ENCODE measurements at places on chromosomes 6 and 20.

- no peak for DNase-seq
Measured at GRCh38 chr6:136228814-136229213, 21.3 kb downstream of the MTFR2 start.

- no peak for DNase-seq
Measured at GRCh38 chr6:34056305-34057108, 89.4 kb downstream of the GRM4 start.

DNA sequence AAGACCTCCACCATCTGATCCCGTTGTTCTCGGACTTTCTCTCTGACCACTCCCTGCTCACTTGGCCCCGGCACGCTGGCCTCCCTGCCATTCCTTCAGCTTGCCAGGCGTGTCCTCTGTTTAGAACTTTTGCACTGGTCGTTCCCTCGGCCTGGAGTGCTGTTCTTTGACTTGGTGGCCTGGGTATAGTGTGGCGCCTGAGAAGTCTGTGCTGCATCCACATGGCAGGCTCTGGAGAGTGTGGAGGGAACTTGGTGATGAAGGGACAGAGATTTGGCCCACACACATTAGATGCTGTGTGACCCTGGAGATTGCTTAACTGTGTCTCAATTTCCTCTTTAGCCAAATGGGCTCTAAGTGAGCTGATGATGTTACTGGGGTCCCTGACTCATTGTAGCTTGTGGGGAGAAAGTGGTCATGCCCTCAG is 13.0 kb upstream of the TGM2 start:
- DNase-seq: no peak

- DNase-seq: no peak
Measured at GRCh38 chr6:77876300-77876699, 223.5 kb downstream of the MEI4 start.

DNA sequence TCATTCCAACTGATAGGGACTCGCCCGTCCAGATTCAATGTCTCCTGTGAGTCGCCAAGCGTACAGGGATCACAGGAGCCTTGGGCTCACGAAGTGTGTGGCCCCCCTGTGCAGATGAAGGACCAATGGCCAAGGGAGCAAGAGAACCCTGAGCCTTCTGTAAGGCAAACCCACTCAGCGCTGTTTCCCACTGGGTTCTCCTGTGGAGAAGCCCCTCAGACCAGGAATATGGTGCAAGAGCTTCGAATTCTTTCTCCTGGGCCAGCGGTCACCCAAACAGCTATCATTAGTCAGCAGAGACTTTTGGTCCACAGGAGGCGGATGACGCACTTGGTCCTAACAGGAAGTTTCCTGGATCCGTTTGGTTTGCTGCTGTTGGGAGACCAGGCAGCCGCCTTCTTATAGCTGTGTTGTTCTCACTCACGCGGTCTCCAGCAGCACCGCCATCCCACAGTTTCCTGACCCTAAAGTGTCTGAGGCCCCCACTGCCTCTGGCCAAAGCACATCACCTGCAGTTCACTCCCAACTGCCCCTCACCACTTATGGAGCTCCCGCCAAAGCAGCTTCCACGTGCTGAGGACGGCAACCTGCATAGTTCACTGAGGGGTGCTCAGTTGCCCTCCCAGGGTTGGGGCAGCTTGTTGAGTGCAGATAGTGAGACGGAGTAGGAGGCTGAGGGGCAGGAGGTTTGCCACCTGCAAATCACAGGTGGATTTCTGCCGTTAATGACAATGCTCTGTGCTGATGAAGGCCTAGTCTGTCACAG is 268.6 kb downstream of the ERMARD start:
- DNase-seq: no peak

All from HS-27A (cell line).